ENCODE measurements at places on chromosomes 16 and 17. TPM values are rescaled to one million over a fixed set of nuclear protein-coding genes. Genes with fewer than 3 reads are reported as not detected.

The SLC16A11 gene
- total RNA-seq = 1.5 TPM

The CCDC78 gene
- 2.4 TPM for total RNA-seq

The BAIAP3 gene
- total RNA-seq = 0.57 TPM

The RASL10B gene
- total RNA-seq = 4.0 TPM

The DBF4B gene
- total RNA-seq = 23.5 TPM

The ABCC11 gene
- total RNA-seq = 0.35 TPM

The CHD9NB gene
- not detected for total RNA-seq
